ENCODE measurements at places on chromosomes 6 and 20.

GRCh38 chr6:30312266-30312665, 14.5 kb upstream of the TRIM39 start:
- DNase-seq, result no peak

GRCh38 chr6:134698228-134698627, 251.7 kb downstream of the ALDH8A1 start:
- DNase-seq, result no peak

DNA sequence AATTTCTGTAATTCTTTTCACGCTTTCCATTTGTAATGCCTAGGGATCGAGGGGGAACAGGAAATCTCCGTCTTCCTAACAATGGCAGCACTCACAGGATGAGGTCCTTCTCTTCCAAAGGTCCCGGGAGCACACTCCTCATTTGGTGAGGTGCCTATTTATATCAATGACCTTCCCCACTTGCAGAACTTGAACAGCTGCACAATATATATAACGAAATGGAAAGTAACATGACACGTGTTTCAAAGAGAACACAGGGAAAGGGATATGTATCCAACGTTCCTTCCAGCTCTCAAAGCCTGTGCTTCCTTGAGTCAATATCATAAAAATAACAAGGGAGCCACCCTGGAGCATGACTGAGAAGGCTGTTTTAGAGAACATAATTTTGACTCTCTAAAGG, 78.6 kb upstream of the RBM24 start:
- no peak for DNase-seq

DNA sequence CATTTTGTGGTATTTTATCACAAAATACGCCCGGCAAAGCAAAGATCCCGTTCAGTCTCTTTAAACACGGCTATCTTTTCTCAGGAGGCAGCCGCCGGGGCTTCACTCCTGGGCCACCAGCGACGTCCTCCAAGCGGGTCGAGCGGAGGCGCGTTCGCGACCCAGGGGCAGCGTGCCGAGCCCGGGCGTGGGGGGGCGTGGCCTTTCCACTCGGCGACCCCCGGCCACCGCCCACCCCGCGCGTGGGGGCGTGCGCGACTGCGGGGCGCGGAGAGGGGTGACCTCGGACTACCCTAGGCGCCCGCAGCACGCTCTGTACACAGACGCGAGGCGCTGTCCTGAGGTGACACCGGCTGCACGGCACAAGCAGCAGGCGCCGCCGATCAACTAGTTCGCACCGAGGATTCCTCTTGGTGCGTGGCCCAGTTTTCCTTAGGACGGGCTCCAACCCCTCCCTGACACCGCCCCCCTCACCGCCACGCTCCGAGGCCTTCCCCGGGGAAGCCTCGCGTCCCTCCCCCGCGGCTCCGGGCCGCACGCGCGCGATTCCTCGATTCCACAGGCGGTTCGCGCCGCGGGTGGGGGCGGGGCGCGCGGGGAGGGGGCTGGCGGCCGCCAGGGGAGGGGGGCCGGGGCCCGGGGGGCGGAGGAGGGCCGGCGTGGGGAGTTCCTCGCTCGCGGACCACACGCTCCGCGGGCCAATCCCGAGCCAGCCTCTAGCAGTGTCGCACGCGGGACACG, 1.1 kb upstream of the JARID2 start:
- peak; percentile 33 for DNase-seq

DNA sequence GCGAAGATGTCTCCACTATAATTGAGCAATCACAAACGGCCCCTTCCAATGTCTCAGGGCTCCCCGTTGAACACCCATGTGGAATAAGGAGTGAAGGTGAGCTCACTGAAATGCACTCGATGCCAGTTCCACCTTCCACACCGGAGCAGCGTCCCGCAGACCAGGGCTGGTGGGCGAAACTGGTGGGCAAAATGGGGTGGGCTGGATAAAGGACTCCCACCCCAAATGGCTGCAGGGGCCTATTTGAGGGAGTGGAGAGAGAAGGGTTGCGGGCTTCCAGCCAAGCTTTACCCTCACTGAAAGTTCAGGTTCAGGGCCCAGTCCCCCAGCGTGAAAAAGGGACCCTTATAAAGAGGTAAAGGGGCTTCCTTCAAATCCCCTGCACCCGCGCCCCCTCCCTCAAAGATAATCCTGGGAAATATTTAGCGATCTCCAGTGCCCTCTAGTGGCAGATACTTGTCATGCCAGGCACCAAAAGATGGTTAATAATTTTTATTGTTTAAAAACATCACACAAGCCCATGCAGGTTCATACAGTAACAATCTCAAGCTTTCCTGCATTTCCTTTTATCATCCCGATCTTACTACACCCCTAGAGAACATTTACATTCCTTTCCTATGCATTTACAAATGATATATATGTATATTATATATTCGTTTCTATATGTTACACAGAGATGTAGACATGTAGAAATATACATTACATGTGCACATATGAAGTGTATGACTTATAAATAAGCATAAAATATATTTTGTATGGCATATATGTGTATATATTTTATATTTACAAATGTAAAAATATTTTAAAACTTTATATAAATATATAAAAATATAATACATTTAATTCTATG, 58.2 kb upstream of the NKX2-2 start:
- no peak for DNase-seq

DNA sequence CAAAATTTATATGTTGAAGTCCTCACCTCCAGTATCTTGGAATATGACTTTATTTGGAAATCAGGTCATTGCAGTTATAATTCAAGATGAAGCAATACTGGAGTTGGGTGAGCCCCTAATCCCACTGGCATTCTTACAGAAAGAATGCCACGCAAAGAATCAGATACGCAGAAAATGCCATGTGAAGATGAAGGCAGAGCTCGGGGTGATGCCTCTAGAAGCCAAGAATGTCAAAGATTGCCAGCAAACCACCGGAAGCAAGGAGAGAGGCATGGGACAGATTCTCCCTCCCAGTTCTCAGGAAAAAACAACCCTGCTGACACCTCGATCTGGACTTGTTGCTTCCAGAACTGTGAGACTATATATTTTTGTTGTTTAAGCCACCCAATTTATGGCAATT, 273.4 kb upstream of the CITED2 start:
- DNase-seq, result no peak

- DNase-seq, result no peak
Measured at GRCh38 chr6:161274488-161274858, 612 bp upstream of the AGPAT4 start.

GRCh38 chr20:61967300-61967699, 98.4 kb downstream of the TAF4 start:
- no peak for DNase-seq

DNA sequence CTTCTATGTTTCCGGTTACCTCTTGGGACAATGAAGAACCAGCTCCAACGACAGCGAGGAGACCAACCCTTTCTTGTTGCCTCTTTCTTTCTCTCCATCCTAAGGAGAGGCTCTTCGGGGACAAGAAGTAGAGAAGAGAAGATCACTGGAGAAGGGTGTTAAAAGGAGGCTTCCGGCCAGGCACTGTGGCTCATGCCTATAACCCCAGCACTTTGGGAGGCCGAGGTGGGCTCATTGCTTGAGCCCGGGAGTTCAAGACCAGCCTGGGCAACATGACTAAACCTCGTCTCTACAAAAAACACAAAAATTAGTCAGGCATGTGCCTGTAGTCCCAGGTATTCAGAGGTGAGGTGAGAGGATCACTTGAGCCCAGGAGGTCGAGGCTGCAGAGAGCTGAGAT, 90.8 kb upstream of the TNFAIP3 start:
- no peak for DNase-seq
